CD4-positive, alpha-beta T cell treated with Interferon alpha-2 for 1 hour (primary cell): ENCODE measurements at places on chromosomes 3 and 15.

DNA sequence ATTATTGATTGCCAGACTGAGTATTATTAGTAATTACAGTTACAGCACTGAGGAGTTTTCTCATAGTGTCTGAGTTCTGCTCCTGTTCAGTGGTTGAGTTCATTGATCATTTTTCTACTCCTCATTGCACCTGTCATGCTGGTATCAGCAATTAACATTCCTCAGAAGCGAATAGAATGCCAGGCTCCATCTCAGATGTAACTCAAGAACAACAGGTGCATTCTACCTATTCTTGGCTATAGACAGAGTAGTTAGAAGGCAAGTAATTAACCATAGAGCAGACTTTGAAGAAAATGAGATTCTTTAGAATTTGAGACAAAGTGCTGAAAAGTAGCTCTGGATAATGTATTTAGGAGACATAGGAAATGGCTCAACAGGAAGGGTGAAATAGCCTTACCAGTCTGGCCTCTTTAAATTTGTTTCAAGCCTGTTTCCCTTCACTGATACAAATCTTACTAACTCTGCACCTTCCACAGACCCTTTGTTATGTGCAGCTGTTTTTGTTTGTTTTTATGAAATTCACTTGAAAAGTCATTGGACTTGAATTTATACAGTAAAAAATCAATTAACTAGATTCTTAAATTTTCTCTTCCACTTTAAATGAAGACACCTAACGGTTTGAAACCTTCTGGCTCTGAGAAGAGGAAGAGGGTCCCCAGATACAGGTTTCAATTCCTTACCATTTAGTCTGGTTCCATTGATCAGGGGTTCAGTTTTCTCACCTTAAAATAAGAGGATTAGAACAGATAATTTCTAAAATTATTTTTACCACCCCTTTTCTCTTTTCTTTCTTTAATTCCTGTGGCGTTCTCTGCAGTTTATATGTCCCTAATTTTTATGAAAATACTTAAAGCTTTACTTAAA is 109.6 kb downstream of the FNDC3B start:
- DNase-seq: no peak

DNA sequence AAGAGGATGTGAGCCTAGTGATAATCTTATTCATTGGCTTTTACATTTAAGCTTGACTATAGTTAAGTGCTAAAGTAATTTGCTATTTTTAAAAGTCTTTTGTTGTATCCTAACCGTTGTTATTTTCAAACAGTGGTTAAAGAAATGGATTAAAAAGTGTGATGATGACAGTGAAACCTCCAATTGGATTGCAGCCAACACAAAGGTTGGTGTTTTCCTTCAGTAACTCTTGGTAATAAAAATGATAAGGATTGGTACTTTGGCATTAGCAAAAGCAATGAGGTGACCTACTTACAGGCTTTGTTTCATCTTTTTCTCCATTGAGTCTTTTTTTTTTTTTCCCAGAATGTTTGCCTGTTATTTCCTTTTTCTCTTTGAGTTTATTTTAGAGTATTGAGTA is 87.5 kb upstream of the GOLGA6B start:
- DNase-seq: no peak

GRCh38 chr3:71247221-71247957 is 336.1 kb downstream of the FOXP1 start:
- no peak for DNase-seq

DNA sequence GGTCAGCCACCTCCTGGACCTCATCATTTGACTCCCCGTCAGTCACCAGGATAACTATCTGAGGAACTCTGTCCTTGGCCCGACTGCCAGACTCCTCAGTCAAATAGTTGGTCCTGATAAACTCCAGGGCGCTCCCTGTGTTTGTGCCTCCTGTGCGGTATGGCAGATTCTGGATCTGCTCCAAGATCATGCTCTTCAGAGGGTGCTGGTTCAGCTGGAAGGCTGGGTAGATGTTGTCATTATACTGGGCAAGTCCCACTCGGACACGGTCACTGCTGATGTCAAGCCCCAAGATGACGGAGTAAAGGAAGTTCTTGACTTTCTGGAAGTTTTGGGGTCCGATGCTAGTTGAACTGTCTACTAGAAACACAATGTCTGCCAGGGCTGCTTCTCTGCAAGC is 31.1 kb upstream of the CAPN7 start:
- no peak for DNase-seq

GRCh38 chr3:129758785-129759320 is 134.7 kb downstream of the TMCC1 start:
- DNase-seq: no peak

GRCh38 chr3:193768070-193768394 is 175.0 kb downstream of the OPA1 start:
- DNase-seq: no peak

DNA sequence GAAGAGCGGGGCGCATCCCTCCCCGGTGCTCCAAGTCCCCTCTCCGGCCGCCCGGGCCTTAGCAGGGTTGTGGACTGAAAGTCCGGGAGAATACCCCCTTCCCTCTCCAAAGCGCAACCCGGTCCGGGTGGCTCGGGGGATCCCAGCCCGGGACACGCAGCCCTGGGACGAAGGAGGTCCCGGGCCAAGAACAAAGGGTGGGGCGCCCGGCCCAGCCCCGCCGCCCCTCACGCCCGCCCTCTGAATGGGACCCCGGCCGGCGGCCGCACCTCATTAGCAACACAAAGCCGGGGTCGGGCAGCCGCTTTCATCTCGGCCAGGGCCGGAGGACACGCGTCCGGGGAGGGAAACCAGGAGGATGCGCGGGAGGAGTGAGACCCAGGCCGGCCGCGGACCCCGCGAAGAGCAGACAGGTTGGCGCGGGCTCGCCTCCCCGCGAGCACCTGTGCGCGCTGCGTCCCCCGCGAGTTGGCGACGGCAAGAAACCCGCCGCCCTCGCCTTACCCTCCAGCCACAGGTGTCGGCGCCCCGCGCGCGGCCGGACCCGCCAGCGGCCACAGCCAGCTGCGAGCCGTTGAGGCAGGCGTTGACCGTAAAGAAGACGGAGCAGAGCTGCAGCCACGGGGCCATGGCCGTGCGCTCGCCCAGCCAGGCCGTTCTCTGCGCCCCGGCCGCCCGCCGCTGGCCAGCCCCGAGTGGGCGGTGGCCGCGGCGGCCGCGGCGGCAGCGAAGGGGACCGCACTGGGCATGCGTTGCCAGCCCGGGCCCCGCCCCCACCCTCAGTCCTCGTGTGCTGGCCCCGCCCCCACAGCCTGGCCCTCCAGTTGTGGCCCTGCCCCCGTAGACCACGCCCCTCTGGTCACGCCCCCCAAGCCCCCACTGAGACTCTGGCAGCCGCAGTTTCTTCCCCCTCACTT is at the start of gene IL17RD:
TSS of gene IL17RD (minus strand) at position 697 of the 917 bp plus-strand sequence. CDS start at position 630, 67 bp downstream.
- peak; percentile 62 for DNase-seq

DNA sequence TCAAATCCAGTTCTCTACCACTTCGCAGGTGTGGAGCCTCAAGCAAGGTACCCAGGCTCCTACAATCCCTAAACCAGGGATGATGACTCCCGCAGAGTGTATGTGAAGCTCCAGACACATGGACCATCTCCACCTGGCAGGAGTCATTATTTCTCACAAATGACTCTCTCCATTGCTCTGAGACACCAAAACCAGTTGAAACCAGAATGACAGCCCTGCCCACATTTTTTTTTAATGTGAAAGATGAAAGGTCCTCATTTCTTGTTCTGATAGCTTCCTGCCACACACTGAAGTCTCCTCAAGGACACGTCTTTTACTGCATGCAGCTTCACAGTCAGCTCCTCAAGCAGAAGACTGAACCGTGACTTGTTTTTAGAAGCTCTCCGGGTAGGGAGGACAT is 61.4 kb upstream of the ZBTB38 start:
- peak; percentile 22 for DNase-seq

DNA sequence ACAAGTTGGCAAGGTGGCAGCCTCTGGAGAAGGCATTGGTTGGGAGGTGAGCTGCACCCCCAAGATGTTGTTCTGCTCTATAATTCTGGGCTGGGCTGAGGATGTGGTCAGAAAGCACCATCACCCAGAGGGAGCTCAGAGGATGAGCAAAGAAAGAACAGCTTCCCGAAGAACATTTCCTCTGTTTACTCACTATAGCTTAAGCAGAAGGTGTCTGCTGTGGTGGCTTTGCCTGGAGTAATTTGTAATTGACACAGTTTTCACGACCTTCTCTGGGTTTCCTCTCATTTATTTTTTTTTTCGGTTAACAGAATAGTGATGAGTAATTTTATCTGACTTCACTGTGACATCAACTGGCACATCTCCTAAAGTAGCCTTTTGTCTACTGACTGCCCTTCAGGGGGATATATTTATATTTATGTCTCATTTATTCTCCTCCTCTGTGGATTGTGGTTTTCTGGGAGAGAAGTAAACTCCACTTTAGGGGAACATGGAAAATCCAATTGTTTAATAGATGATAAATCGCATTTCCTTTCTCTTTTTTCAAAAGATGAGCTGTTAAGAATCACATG is 49.5 kb upstream of the ABHD17C start:
- no peak for DNase-seq

DNA sequence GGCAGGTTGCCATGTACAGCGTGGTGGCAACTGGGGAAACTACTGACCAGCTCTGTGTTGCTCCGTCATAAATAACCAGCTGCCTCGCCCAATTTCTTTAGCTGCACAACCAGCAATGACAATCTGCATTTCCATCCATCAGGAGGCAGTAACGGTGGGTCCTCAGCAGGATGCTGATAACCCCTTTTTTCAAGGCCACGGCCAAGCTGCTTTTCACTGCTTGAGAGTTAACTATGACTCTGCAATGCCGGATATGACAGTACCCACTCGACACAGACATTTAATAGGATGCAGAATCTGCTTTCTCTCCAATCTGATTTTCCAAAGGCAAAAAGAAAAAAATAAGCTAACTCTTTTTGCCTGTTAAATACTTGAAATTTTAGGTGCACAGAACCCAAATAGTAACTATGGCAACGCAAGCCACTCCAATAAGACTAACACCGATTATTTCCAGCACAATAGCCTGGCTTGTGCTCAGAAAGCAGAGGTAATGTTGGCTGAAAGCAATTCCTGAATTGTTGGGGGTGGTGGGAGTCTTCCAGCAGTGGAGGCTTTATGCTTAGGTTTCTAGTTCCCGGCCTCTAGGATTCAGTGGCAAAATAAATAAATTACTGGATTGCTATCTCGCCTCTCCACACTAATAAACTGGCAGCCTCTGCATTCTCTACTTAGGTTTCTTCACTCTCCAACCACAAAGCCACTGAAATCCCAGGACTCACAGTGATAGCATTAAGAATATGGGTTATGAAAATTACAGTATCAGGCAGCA is 31.2 kb upstream of the SRGAP3 start:
- DNase-seq: no peak

DNA sequence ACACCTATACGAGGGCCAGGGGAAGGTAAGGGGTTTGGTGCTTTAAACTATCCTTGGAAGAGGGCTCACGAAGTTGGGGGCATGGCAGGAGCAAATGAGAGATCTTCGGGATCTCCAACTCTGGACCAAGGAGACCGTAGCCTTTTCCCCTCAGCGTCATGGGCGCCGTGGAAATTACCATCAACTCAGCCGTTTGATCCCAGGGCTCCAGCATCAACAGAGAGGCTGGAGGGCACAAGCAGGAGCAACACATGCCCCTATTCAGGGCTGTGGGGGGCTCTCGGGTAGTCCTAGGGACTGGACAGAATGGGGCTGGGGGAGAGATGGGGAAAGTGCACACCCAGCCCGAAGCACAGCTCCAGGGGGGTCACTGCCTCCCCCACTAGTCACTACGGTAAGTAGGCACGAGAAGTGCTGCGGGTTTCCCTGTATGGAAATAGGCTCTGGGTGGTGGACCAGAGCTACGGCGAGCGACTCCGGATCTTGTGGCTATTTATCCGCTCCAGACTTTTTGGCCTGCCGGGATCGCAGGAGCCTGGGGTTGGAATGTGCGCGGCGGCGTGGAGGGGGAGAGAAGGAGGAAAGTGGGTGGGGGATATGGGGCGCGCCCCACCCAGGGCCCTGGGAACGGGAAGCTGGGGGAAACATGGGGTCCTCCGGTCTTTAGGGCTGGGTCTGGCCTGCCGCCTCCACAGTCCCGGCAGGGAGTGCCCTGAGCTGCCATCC is 539 bp upstream of the LAMB2 start:
- DNase-seq: no peak

DNA sequence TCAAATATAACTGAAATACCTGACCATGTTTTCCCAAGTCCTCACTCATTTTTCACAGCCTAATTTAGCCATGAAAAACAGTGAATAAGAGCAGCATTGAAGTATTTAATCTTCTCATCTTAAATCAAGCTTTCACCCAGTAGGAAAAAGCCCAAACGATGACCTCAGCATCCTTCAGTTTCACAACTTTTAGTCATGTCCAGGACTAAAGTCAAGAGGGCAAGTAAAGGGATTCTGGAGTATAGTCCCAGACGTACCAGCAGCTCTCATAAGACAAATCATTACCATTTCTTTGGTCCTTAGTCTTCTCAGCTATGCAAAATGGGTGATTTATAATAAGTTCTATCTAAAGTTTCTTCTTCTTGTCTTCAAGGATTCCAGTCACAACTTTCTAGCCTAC is 237.3 kb downstream of the IL5RA start:
- no peak for DNase-seq

- no peak for DNase-seq
Observed at GRCh38 chr3:194080436-194080835, 55.5 kb upstream of the HES1 start.

- no peak for DNase-seq
Observed at GRCh38 chr15:75229191-75230015, 27.7 kb downstream of the C15orf39 start.

- DNase-seq: no peak
Observed at GRCh38 chr15:81215983-81216382, 19.3 kb downstream of the IL16 start.

DNA sequence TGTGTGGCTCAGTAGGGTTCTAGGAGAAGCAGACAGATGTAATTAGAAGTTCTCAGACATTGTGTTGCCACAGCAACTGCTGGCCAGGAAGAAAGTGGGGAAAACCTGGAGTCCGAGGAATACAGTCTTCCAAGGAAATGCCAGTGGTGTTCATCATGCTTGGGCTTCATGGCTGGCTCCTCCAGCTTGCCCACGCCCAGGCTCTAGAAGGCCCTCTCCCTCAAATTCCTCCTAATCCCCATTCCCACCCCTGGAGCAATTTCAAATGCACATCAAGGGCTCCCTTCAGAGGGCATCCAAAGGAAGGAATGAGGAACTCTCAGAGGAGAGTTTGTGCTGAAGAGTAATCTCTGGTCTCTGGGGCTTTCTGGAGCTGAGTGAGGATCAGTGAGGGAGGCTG is 21.9 kb downstream of the FSTL1 start:
- DNase-seq: no peak

- DNase-seq: no peak
Observed at GRCh38 chr3:140055092-140055791, 120.3 kb downstream of the CLSTN2 start.
